ENCODE measurements at places on chromosomes 1 and 21.

- DNase-seq, result no peak
Measured at GRCh38 chr21:26117324-26117971, 53.1 kb downstream of the APP start.

DNA sequence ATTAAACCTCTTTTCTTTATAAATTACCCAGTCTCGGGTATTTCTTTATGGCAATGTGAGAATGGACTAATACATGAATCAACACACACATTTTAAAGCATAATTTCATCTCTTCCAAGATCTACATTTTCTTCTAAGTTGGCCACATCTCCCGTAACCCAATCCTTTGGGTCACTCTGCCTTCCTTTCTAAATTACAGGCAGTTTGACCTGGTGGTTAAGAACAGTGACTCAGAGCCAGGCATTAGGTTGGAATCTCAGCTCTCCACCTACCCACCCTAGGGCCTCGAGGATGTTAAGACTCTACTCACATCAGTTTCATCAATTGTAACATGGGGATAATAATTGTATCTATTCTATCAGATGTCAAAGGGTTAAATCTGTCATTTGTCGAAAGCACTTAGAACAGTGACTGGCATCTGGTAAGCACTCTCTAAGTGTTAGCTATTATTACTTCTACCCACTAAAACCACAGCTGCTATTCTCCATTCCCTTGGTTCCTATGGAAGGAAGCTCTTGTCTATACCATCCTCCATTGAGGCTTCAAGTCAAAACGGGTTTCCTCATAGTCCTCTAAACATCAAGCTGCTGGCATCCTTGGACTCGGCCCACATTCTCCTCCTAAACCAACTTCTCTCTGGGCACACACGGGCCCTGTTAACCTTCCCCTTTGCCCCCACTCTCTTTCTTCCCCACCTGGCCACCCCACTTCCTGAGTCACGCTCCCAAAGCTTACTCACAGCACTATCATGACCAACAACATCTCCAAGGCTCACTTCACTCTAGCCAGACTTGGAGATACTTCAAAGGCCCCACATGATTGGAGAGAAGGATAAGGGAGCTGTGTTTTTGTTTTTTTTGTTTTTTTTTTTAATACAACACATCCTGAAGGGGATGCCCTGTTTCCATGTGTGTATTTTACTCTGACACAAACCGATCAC, 116.9 kb downstream of the TGFBR3 start:
- no peak for DNase-seq

DNA sequence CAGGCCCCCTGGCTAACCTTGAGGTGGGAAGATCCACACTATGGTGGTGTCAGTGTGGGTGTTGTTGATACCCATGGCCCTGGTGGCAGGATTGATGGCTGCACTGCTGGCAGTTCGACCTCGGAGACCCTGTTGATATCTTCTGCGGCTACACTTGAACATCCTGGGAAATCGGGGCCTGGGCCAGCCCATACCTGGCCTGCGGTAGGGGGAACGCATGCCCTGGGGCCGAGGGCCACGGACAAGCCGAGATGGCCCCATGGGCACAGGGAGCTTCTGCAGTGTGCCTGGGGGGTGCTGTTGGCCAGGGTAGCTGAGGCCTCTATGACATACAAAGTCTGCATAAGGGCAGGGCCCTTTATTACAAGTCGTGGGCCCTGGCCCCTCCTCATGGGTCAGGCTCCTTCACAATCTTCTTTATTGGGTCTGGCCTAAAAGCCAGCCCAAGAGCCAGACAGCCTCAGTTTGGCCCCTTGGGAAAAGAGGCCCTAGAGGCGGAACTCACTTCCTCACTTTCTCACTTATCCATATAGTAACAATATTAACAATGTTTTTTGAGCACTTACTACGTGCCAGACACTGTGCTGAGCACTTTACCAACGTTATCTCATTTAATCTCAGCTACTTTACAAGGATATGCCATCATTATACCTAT, at the start of gene P3R3URF:
Gene P3R3URF, minus strand, starts transcription at position 278 of the 655 bp plus-strand sequence. Its CDS starts 17 bp downstream, at position 261.
- DNase-seq, result no peak

DNA sequence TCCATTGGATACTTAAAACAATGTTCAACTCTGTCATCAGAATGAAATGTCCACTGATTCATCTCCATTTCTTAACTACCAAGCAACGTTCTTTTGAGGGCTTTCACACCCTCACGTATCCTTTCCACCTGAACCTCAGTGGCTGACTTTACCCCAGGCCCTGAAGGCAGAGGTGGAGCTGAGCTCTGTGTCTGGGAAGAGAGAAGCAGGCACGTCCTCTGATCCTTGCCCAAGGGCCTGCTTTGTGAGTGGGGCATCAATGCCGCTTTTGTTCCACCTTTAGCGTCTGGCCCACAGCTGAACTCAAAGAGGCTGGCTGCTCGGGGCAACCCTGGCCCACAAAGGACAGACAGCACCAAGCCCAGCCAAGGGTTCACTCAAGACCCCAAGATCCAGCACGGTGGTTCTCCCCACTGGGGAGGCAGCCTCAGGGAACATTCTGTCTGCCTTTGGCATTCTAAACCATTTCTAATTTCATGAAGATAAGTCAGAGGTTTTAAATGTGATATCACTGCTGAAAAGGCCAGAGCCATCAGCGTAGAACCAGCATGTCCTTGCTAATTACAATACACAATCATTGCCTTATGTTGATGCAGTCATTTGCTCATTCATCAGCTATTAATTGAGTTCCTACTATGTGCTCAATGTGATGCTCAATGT, 126.0 kb upstream of the UBE2U start:
- DNase-seq, result no peak

GRCh38 chr1:58739856-58740466, 40.1 kb upstream of the MYSM1 start:
- peak; percentile 65 for DNase-seq

DNA sequence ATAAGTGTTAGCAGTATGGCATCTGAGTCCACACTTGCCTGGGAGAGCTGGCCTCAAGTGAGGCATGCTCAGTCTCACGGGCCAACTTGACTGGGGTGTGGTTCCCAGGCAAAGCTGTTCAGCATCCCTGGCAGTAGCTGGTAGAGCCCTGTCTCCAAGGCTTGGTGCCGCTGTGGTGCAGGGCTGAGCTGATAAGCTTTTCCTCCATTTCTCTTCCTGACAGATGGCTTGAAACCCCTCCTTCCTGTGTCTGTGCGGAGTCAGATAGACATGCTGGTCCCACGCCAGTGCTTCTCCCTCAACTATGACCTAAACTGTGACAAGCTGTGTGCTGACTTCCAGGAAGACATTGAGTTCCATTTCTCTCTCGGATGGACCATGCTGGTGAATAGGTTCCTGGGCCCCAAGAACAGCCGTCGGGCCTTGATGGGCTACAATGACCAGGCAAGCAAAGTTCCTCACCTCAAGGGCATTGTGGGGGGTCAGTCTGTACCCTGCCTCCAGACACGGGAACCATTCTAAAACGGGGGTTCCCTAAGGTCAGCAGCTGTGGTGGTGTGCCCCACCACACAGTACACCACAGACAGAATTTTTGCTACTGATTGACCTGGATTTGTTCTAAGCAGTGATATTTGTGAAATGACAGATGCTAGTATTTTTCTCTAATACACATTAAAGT, 13.7 kb upstream of the MIIP start:
- DNase-seq, result no peak
